IgD-negative memory B cell (primary cell): ENCODE measurements at places on chromosomes 16 and 17. TPM values are rescaled to one million over a fixed set of nuclear protein-coding genes. Genes with fewer than 3 reads are reported as not detected.

Gene ADCY9
- polyA plus RNA-seq = 0.21 TPM

Gene GRAP
- polyA plus RNA-seq = 123 TPM

Gene DRC3
- polyA plus RNA-seq = 0.90 TPM

Gene HSD17B1
- 0.39 TPM for polyA plus RNA-seq

Gene XPO6
- 86.1 TPM for polyA plus RNA-seq

Gene TBC1D3B
- 0.84 TPM for polyA plus RNA-seq

Gene SCIMP
- polyA plus RNA-seq = 325 TPM
